ENCODE measurements at places on chromosomes 11 and 22.

DNA sequence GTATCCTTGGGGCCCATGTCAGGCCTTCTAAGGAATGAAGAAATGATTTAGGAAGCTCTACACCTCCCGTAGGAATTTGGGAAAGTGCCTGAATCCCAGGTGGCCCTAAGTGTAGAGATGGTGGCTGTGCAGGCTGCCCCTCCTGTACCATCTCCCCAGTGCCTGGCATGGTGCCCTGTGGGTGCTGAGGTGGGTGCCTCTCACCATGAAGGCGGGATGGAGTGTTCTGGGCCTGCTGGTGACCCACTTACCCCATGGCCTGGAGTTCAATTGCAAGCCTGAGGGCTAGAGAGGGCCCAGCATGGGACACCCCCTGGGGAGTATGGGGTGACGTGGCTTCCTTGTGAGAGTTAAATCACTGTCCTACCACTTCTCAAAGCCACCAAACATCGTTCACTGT lies 19.8 kb downstream of the SAMM50 start:
- DNase-seq, result no peak

DNA sequence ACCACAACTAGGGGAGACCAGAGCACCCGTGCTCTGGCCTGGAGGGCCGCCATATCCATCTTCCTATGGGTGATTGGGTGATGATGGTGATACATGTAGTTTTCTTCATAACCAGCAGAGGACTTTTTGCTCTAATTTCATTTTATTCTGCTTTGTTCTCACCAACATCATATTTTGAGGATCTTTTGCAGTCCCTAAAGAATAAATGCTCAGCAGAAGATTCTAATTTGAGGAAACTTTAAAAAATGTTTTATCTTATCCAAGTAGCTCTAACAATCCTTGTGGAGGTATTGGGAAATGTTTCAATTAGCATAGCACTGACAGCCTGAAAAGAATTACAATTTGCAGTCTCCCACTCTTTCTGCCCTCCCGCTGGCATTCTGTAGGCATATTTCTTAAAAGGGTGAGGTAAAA lies 544.0 kb downstream of the NTM start:
- no peak for DNase-seq

GRCh38 chr11:35968386-35969088 lies 24.7 kb downstream of the LDLRAD3 start:
- DNase-seq, result no peak

DNA sequence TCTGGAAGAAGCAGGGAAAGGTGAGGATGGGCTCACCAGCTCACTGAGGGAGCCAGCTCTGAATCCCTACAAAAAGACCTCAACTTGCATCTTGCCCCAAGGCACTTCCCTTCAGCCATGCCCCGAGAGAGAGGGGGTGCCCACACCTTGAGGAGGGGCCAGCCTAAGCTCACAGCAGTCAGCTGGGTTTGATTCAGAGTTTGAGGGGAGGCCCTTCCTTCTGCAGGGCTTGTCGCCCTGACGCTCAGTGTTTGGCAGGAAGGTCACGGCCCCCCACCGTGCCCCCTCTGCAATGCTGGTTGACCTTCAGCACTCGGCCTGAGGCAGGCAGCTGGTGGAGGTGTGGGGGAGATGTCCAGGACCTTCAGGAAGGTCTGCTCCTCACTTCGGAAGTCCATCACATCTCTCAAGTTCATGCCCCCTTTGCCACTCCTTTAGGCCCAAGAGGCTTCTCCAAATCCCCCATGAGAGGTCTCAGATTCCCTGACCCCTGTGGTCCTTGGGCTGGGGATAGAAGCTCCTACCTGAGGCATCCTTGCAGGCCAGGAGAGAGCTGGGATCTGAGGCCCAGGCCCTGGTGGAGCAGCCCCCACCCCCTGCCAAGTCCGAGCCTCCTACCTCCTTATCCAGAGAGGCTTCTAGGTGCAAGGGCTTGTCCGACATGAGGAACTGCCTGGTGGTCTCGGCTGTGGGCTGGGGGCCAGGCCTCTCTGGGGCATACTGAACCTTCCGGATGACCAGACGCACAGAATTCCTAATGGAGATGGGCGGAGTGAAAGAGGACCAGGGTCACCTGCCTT lies 37.6 kb downstream of the TPBGL start:
- DNase-seq, result no peak

DNA sequence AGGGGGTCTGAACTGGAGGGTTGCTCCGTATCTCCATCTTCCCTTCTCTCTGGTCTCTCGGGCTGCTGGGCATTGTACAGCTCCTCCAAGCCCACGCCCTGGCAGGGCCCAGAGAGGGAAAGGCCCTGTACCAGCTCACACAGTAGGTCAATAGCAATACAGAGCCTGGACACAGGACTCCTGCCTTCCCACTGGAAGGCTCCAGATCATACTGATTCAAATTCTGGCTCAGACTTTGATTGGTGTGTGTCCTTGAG lies 6.6 kb downstream of the CSDC2 start:
- no peak for DNase-seq

DNA sequence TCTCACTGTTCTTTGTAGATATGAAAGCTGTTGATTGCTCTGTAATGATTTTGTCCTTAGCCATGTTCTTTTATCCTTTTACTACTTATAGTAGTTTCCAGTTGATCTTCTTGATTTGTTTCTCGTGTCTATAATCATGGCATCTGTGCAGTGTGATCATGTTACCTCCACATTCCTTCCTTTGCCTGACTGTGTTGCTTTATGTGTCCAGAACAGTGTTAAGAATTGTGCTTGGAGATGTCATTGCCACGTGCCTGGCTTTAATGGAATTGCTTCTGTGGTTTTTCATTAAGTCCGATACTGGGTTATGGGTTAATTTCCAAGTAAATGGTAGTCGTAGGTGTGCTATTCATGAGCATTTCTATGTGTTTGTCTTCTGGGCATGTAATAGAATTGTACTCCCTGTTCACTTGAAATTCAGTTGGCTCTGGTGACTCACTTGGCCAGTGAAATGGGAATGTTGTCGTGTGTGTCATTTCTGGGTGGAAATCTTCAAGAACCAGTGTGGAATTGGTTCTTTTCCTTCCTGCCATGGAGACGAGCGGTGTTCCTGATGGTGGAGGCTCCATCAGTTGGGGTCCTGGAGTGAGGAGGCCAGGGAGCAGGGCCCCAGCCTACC lies 6.8 kb downstream of the GTSE1 start:
- no peak for DNase-seq

- DNase-seq, result peak; percentile 5
Observed at GRCh38 chr11:115132436-115133228, 371.6 kb downstream of the CADM1 start.

- no peak for DNase-seq
Observed at GRCh38 chr22:49431551-49431950, 396.1 kb downstream of the BRD1 start.

DNA sequence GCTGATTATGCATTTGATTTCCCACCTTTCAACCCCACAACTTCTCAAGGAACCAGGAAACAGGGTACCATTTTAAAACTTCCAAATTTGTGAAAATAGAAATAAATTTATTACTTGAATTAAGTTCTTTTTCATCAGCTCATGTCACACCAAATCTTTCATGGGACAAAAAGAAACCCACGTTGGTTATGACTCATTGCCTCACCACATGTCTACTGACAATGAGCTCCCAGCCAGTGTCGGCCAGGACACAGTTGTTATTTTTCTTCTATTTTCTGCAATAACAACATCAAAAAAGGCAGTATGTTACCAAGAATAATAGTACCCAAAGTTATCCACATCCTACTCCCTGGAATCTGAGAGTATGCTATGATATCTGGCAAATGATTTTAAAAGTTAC lies 17.3 kb downstream of the MS4A6A start:
- no peak for DNase-seq

- DNase-seq, result no peak
Observed at GRCh38 chr22:47239474-47239860, 477.0 kb downstream of the TBC1D22A start.

GRCh38 chr11:109508943-109509342 lies 87.0 kb downstream of the C11orf87 start:
- no peak for DNase-seq

GRCh38 chr11:30984827-30985226 lies 384.7 kb downstream of the DCDC1 start:
- no peak for DNase-seq

DNA sequence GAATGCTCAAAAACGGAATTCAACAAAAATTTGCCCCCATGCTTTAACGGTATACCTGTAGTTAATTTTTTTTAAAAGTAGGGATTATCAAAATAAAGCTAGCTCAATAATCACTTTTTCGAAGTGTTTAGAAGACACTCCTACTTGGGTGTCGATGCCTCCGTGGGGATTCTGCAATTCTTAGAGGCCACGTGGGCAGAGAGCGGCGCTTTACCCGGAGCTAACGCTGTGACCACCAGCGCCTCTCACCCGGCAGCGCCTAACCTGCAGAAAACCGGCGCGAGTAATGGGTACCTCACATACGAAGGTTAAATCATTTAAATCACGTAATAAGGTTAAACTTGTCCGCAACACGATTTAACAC lies 583 bp downstream of the TAF1D start:
- DNase-seq, result peak; percentile 74

All from HL-60 (cell line).